ENCODE measurements at places on chromosomes 2 and 18. TPM values are rescaled to one million over a fixed set of nuclear protein-coding genes. Genes with fewer than 3 reads are reported as not detected.

The SULT1C2 gene
- total RNA-seq = not detected

The DPYSL5 gene
- not detected for total RNA-seq

DNA sequence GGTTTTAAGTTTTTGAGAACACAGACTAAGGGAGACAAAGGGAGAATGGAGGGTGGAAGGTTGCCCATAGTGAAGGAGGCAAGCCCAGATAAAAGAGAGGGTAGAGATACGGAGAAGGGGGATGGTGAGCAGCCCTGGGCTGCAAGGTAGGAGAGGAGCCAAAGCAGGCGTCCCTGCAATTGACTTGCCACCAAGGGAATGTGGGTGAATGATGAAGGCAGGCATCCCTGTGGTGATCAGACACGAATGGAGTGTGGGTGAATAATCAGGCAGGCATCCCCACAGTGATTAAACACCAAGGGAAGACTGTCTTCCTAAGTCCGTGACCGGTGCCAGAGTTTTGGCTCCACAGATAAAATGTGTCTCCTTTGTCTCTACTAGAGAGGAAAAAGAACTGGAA is 16.5 kb upstream of the ALPK2 start:
- DNase-seq = no peak

DNA sequence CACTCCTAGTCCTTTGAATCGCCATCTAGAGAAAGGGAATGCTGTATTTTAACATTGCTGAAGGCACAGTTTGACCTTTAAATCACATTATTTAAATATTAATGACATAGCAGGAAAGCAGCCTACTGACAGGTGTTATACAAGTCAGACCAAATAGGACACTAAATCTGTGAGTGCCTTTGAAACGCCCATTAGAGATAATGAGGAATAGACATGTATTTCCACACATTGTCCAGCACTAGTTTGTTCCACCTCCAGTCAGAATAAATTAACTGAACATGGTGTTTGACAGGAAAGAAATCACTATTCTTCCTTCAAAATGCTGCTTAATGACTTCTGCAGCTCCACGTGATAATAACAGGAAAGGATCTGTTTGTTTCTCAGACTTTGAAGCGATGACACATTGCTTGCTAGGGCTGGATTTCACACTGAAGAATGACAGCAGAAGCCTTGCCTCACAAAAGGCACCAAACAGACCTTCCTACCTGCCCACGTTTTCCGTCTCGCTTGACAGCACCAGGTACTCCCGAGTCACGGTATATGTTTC is 90.5 kb upstream of the DDX18 start:
- no peak for DNase-seq

- DNase-seq = no peak
Observed at GRCh38 chr2:138818556-138818955, 38.4 kb upstream of the NXPH2 start.

The ACTG2 gene
- not detected for total RNA-seq

DNA sequence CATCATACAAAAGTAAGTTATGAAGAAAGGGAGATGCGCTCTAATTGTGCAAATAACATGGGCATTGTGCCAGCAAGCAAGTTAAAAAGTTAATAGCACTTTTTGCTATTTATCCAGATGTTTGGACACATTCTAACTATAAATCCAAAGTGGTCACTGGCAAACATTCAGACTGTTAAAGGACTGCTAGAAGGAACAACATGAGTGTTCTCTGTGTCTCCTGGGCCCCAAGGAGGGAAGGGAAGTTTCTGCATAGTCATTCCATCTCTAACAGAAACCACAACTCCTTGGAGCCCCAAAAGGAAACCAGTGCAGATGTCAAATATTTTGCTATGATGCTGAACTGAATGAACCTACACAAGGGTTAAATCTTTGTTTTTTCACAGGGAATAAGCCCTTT is 213.3 kb upstream of the HNRNPA3 start:
- DNase-seq = no peak

- DNase-seq = no peak
Observed at GRCh38 chr2:95050385-95051300, 25.1 kb downstream of the MAL start.

GRCh38 chr2:157260533-157261198 is 3.2 kb downstream of the GALNT5 start:
- DNase-seq = no peak

GRCh38 chr2:41928526-41928925 is 119.3 kb upstream of the PKDCC start:
- no peak for DNase-seq

- DNase-seq = no peak
Observed at GRCh38 chr2:235430366-235431083, 63.3 kb upstream of the AGAP1 start.

- no peak for DNase-seq
Observed at GRCh38 chr18:58755304-58756010, 84.2 kb downstream of the MALT1 start.

- DNase-seq = no peak
Observed at GRCh38 chr18:69981948-69982347, 34.3 kb upstream of the CD226 start.

The LPIN2 gene
- total RNA-seq = 82.9 TPM

- DNase-seq = no peak
Observed at GRCh38 chr18:51865538-51865937, 474.5 kb upstream of the DCC start.

GRCh38 chr2:154238252-154238651 is 366.5 kb downstream of the GALNT13 start:
- no peak for DNase-seq

DNA sequence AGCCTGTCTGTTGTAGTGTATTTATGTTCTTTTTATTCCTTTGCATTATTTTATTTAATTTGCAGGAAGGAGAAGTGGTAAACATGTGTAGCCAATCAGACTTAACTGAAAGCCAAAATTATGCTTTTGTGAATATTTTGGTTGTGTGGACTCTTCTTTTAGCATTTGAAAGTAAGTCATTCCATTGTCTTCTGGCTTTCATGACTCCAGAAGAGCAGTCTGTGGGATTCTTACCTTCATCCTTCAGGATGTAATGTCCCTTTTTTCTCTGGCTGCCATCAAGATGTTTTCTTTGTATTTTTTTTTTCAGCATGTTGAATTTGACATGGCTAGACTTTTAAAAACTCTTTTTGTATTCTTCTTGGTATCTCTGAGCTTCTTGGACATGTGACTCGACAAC is 895.2 kb upstream of the ZEB2 start:
- no peak for DNase-seq

Data from CD8-positive, alpha-beta memory T cell (primary cell).